B cell (primary cell): ENCODE measurements at places on chromosomes 13 and 19.

DNA sequence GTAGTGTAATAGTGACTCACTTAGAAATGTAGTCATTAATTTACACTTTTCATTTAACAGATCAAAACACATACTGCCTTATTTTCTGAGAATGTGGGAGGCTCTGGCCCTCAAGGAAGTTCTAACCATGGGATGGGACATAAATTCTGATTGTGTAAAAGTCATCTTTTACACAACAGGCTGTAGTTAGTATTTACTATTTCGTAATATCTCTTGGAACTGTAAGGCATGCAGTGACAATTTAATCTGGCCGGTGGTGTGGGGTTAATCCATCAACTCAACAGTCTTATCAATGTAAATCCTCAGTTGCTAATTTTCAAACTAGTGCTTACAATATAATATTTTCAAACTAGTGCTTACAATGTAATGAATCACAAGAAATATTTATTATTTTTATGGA lies 1599.2 kb downstream of the EFNB2 start:
- no peak for DNase-seq

- no peak for DNase-seq
Measured at GRCh38 chr19:4707956-4708650, 15.5 kb downstream of the DPP9 start.

GRCh38 chr19:36850559-36851442 lies at the start of gene ZNF345:
TSS of gene ZNF345 (plus strand) at chr19:36850876. CDS start at chr19:36876831, 25,955 bp downstream.
- DNase-seq = peak; percentile 93

- no peak for DNase-seq
Measured at GRCh38 chr13:29948244-29948643, 97.8 kb upstream of the UBL3 start.

GRCh38 chr13:102772042-102772425 lies 1.6 kb downstream of the TEX30 start:
- no peak for DNase-seq

DNA sequence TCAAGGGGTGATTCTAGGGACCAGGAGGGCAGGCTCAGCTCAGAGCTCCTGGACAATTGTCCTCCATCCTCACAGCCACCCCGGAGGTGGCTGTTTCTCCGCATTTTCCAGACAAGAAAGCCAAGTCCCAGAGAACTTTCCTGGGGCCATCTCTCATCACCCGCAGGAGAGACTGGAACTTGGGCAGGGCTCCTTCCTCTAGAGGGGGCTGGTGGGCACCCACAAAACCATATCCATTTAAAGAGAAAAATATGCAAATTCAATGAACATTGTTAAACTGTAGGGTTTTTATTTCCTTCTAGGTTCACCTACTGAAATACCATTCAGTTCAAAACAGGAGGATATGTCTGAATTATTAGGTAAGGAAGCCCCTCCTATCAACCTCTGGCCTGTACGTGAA lies 16.6 kb downstream of the SPACA7 start:
- no peak for DNase-seq

DNA sequence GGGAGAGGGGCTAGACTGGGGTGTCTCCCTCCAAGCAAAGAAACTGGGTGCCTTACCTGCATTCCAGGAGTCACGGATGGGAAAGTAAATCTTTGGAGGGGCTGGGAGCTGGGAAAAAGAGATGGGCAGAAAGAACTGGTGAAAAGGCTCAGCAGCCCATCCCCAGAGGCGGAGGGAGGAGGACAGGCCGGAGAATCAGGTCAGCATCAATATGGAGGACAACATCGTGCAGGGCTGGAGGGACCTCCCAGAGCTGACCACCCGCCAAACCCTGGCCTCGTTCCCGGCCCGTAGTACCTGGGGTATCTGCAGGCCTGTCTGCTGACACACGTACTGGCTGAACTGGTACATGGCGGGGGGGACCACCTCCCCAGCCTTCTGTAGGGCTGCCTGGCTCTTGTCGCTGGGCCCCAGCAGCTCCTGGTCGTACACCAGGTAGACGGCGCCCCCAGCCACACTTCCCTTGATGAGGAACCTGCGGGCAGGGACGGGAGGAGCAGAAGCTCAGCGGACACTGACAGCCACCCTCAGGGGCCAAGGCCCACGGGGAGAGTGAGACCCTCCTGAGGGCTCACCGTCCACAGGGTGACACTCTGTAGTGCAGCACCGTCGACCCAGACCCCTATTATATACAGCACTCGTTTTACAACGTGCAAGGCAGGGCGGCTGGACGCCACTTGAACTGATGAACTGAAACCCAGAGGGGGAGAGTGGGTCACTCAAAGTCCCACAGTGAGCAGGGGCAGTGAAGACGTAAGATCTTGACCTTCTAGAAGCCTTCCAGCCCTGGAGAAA lies 830 bp downstream of the MICOS13 start:
- peak; percentile 48 for DNase-seq

DNA sequence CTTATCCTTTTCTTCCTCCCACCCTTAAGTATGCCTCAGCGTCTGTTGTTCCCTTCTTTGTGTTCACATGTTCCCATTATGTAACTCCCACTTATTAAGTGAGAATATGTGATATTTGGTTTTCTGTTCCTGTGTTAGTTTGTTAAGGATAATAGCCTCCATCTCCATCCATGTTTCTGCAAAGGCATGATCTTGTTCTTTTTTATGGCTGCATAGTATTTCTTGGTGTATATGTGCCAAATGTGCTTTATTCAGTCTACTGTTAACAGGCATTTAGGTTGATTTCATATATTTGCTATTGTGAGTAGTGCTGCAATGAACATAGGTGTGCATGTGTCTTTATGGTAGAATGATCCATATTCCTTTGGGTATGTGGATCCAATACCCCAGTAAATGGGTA lies 3.2 kb upstream of the ZNF441 start:
- no peak for DNase-seq

GRCh38 chr13:113968463-113969310 lies 5.2 kb downstream of the C13orf46 start:
- DNase-seq = no peak

DNA sequence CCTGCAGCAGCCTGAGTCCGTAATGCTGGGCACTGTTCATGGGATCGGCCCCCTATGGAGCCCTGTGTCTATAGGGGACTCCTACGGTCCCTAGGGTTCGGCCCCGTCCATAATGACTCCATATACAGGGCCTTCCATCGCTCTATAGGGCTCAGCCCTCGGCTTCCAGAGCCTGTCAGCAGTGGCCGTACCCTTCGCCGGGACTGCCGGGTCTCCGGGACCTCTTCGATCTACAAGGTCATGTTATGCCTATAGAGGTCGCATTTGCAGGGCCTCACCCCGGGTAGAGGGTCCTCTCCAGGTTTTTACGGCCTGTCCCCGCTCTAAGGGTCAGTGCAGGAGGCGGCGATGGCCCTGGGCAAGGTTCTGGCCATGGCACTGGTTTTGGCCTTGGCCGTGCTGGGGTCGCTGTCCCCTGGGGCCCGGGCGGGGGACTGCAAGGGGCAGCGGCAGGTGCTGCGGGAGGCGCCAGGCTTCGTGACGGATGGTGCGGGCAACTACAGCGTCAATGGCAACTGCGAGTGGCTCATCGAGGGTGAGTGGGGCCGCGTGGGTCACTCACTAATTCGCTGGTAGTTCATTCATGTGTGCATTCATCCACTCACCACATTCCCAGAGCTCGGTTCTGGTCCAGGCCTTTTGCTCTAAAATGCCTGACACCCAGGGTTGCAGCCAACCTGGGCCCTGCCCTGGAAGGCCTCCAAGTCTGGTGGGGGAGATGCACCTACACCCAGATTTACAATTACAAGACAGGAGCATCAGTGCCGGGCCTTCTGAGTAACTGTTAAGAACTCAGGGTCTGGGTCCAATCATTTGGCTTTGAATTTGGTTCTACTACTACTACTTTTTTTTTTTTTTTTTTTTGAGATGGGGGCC lies 699 bp downstream of the MEGF8 start:
- DNase-seq = peak; percentile 67

GRCh38 chr19:42113641-42114348 lies 18.5 kb downstream of the POU2F2 start:
- DNase-seq = peak; percentile 84

- peak; percentile 78 for DNase-seq
Measured at GRCh38 chr19:18002347-18002850, 5.6 kb upstream of the ARRDC2 start.

GRCh38 chr19:50723069-50723468 lies at the start of gene CLEC11A:
TSS of gene CLEC11A (plus strand) at chr19:50723364. CDS start at chr19:50723526, 162 bp downstream.
- DNase-seq = no peak

DNA sequence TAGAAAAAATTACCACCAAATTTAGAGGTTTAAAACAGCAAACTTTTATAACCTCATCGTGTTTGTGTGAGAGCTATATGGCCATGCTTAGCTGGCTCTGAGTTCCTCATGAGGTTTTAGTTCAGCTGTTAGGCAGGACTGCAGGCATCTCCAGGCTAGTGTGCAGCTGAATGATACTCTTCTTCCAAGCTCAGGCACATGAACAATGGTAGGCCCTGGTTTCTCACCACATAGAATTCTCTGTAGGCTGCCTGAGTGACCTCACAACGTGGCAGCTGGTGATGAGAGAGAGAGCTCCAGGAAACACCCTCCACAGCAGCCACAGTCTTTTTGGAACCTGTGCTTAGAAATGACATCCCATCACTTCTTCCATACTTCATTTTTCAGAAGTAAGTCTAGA lies 540.6 kb upstream of the MIR17HG start:
- no peak for DNase-seq

- no peak for DNase-seq
Measured at GRCh38 chr13:41416276-41416675, 41.1 kb upstream of the RGCC start.

GRCh38 chr13:40996426-40997092 lies 22.6 kb downstream of the ELF1 start:
- peak; percentile 56 for DNase-seq

DNA sequence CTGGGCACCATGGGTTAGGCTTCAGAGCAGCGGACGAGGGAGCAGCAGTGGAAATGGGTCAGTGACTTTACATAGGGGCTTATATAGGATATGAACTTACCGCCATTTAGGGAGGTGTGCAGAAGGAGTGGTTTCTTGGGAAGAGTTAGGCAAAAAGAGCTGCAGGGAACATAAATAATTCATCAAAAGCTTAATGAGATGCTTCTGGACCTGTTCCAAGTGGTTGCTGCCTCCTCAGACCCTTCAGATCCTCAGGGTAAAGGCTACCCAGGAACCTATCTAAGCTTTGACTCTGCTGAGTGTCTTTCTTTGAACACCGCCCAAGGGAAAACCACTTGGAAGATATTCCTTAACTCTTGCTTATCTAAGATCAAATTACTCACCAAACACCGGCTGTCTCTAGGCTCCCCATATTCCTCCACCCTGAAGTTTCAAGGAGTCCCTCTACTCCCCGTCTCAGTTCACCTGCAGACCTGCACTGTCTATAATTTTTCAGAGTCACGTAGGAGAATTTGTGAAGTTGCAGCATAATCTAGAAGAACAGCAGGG lies at the start of gene IGFL4:
TSS of gene IGFL4 (minus strand) at position 51 of the 549 bp plus-strand sequence. CDS start at position 11, 40 bp downstream.
- DNase-seq = no peak

GRCh38 chr13:99977334-99977911 lies 4.2 kb upstream of the ZIC2 start:
- no peak for DNase-seq

DNA sequence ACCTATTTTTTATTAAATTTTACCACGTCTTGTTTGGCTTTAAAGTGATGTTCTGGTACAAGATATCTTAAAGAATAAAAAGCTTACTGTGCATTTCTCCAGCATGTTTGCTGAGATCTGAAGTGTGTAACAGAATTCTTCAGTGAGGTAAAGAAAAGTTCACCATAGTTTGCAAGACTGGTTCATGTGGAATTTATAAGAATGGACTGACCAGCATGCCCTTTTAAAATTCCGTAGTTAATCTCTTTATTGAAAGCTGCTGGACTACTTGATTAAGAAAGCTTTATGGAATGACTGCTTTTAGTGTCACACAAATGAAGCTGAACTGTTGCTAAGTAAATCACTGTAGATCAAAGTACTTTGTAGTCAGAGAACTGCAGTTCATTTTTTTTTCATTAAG lies 119.2 kb downstream of the GPC6 start:
- DNase-seq = no peak

- no peak for DNase-seq
Measured at GRCh38 chr13:90868321-90868920, 479.1 kb upstream of the MIR17HG start.

DNA sequence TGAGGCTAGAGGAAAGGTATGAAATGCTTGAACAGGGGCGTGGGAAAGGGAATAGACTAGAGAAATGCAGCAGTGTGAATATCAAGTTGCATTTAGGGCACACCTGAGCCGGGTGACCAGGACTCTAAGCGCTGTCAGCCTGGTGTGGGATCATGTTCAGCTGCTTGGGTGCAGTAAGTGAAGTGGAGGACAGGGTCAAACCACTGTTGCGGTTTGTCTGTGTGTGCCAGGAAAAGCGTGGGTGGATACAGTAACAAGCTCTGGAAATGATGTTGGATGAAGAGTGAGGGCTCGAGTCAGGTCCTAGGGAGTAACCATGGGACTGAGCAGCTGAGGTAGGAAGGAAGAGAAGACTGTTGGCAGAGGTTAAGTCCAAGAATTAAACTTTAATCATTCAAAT lies 15.8 kb downstream of the DGKH start:
- no peak for DNase-seq

DNA sequence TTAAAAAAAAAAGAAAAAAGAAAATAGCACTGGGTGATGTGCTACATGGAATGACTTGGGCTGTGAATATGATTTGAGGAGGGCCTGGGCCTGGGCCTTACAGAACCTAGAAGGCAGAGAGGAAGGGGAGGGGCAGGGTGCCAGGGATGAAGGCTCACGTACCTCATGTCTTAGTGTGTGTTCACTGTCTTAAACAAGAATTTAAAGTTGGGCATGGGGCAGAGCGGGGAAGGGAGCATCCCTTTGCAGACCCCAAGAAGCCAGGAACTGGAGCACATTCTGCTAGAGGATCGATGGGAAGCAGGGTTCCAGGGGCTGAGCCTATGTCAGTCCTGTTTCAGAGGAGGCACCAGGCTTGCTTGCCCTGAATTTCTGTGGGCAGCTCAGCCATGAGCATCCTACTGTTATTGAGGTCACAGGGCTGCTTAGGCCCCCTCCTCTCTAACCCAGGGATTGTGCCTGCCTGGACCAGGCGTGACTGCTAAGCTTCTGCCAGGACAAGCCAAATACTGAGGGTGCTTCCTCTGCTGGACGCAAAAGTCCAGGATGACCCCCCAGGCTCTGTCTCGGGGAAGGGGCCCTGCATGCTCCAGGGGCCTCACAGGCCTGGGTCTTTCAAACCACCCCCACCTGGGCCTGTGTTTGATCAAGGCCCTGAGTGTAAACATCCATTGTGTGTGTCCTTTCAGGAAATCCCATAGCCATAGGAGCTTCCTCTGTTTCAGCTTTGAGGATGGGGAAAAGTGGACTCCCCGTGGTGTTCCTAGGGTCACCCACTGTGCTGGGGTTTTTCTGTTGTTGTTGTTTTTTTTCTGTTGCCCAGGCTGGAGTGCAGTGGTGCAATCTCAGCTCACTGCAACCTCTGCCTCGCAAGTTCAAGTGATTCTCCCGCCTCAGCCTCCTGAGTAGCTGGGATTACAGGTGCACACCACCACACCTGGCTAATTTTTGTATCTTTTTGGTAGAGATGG lies 4.8 kb downstream of the LSR start:
- DNase-seq = no peak

DNA sequence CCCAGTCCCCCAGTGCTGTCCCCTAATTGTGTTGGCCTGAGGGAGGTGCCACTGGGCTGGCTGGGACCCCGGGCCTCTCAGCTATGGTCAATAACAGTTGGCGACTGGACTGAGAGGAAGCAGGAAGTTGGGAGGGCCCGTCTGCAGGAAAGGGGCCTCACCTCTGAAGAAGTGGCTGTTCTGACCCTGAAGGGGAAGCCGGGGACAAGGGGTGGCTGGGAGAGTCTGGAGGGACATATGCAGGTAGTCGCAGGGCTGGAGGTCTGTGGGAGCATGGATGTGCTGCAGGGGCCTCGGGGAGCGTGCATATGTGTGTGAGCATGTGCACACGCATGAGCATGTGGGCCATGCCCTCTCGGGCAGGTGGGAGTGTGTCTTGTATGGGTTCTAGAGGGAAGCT lies 5.9 kb downstream of the PKN1 start:
- no peak for DNase-seq
